Prostate gland (tissue), 2 donors: ENCODE measurements at places on chromosomes 7 and 10.

GRCh38 chr7:96173781-96174180 is 148.1 kb downstream of the SLC25A13 start:
- no peak for DNase-seq

DNA sequence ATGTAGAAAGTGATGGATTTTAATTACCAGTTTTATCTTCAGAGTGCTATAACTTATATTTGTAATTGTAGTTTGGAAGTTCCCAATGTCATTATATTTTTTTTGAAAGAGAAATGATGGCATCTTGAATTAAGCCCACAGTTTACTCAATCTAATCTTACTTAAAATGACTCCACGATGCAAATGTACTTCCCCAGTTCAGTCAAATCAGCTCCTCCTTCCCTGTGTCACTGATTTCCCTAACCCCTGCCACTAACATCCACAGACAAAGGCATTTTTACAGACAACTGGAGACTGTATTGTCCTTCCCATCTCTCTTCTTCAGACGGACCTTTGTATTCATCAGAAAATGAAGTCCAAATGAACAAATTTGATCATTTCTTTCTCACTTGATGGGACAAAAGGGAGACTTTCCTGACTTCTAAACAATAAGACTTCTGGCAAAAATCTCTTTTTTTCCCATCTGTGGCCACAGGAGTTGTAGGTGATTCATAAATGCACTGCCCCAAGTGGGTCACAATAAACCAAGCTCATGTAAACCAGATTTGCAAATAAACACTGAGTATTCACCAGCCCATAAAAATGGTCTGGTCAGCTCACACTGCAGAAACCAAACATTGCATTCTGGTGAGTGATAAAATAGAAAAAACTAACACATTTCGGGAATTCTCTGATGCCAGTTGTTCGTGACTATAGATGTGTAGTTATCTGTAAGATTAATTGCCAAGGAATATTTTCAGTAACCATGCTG is 162.9 kb downstream of the FANK1 start:
- no peak for DNase-seq

GRCh38 chr10:50788951-50789945 is 49.5 kb downstream of the ASAH2B start:
- no peak for DNase-seq

GRCh38 chr7:32470871-32471270 is 19.3 kb downstream of the LSM5 start:
- no peak for DNase-seq

- no peak for DNase-seq
Measured at GRCh38 chr10:44470784-44471183, 85.9 kb upstream of the CXCL12 start.

DNA sequence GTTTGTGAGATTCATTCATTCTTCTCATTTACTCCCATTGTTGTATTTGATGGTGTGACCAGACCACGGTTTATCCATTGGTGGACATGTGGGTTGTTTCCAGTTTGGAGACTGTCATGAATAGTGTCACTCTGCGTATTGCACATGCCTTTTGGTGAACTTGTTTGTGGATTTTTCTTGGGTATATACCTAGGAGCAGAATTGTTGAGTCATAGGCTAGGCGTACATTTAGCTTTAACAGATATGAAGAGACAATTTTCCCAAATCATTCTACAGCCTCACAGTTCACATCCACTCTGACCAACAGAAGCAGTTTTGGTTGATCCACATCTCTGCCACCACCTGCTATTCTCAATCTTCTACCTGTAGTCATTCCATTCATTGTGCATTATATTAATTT is 66.0 kb upstream of the FAM20C start:
- no peak for DNase-seq

GRCh38 chr7:74220229-74220628 is 10.4 kb downstream of the LAT2 start:
- no peak for DNase-seq

- DNase-seq: peak; percentile 50
Measured at GRCh38 chr10:97025613-97026242, 160.0 kb downstream of the SLIT1 start.

DNA sequence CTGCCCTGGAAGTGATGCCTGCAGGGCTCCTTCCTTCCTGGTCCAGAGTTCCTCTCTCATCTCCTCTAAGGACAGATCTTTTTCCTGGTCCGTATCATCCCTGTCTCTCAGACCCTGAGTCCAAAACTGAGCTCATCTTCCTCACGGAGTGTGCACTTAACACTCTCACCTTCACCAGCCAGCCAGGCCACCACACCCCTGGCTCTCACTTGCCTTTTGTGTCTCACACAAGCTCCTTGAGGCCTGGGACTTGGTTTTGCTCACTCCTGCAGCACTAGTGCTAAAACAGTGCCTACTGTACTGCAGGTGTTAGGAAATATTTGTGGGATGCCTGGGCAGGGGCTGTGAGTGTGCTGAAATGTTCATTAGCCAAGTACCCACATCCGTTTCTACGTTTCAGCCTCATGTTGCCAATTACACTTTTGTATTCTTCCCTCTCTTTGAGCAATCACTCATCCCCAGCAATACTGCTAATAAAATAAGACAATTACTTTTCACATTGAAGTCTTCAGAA is 21.4 kb upstream of the PARP12 start:
- no peak for DNase-seq

DNA sequence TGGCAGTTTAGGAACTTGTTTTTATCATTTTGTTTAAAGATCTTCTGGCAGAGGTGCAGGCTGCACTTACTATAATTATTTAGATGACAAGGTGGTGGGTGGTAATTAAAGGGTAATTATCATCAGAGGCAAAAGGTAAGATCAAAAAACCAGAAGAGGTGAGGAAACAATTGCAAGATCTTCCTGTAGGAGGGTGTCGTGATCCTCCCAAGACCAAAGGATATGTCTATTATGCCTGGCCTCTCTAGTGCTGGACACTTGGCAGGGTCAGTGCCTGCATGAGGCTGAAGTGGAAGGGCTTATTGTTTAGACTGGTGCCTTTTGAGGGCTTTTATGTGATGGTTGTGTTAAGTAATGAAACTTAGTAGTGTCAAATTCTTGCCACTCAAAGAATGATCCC is 1.8 kb upstream of the WAPL start:
- no peak for DNase-seq

GRCh38 chr10:77643795-77644468 is 6.3 kb upstream of the KCNMA1 start:
- DNase-seq: peak; percentile 23

DNA sequence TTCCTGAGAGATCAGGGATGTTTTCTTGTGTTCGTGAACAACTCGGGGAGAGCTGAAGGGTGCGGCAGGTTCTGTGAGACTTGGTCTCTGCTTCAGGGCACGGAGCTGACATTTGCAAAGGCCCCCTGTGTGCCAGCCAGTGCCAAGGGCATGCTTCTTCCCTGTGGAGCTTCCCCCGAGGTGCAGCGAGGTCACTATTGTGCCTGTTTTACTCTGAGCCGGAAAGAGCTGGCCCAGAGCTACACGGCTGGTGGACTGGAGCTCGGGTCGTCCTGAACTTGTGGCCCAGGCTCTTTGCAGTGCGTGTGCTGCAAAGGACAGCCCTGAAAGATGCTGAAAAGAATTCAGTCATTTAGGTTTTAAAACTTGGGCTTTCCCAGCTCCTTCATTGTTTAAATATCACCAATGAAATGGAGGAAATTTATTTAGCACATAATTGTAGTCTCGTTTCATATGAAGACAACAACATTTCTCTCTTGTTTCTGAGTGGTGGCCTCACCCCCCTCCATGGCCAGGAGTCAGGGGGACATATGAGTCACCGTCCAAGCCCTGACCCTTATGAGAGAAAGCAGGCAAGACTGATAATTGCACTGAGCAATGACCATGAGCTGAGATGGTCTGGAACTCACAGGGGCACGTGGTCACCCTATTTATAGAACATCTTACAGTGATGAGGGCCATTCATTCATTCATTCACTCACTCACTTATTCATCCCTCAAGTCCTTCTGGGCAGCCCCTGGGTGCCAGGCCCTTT is 102.6 kb downstream of the PTPRE start:
- no peak for DNase-seq

DNA sequence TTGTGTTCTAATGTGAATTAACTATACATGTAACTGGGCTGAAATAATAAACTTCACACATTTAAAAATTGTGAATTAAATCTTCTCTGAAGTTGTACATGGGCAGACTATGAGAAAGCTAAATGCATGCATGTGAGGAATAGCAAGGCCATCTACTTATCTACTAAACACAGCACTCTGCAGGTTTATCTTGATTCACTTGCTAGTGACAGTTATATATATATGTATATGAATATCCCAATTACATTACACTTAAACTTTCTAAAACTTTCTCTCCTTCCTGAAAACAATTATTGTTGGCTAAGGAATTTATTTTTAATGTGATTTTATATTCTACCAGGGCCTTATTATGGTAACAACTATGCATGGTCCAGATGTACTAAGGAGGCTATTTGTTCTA is 5.1 kb upstream of the SP4 start:
- no peak for DNase-seq

DNA sequence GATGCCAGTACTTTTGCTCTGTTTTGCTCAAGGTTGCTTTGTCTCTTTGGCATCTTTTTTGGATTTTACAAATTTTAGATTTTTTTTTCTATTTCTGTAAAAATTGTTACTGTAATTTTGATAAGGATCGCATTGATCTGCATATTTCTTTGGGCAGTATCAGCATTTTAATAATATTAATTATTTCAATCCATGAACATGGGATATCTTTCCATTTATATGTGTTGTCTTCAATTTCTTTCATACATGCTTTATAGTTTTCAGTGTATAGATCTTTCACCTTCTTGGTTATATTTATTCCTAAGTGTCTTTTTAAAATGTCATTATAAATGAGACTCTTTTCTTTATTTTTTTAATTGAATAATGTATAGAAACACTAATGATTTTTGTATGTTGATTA is 301.6 kb upstream of the SEMA3D start:
- no peak for DNase-seq

DNA sequence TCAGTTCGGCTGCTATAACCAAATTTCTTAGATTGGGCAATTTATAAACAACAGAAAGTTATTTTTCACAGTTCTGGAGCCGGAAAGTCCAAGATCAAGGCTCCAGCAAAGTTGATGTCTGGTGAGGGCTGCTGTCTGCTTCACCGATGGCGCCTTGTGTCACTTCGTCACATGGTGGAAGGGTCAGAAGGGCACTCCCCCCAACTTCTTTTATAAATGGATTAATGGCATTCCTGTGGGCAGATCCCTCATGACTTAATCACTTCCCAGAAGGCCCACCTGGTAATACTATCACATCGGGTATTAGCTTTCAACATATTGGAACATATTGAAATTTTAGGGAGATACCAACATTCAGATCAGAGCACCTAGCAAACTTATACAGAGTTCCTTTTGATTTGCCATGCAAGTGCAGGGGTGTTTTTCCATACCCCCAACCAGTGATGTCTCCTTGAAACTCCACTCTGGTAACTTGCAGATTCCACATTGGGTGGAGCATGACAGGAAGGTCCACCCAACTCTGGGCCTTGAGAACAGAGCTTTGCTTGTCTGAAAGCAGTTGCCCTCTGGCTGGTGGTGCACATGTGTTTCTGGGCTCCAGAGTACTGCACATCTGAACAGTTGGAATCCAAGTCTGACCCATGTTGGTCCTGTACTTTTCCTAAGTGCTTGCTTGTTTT is 85.1 kb upstream of the KMT2E start:
- DNase-seq: no peak

GRCh38 chr7:106793015-106793975 is 71.8 kb upstream of the PIK3CG start:
- no peak for DNase-seq

DNA sequence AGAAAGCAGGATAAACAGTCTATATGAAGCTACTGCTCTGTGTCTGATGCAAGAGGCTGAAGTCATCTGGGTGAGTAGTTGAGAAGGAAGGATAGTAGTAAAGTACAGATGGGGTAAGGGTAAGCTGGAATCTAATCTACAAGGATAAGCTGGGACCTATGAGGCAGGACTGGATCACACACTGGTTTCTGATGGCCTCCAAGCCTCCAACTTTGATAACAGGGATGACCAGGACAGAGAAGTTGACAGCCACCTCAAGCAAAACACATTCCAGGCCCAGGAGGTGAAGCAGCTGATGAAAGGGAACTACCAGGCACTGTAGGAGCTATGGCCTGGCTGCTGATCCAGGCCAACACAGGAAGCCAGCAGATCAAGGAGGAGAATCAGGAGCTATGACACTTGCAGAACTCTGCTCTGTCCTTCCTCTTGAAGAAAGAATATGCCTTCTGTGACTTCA is 278.1 kb upstream of the TMEM229A start:
- no peak for DNase-seq

DNA sequence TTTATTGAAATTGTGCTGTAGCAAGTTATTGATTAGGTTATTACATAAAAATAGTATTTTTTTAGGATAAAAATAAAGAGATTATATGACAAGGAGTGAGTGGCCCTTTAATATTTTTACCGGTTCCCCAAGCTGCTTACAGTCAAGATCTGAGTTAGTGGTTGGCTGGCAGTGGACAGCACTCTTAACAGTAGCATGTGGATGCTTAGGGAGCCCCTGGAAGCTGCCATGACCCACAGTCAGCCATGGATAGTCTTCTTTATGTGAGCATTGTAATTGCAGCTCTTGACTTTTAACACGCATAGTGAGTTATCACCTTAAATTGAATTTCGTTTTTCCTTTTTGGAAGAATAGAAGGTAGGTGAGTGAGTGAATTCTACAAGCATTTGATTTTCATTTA is 22.1 kb downstream of the RAB18 start:
- DNase-seq: no peak

DNA sequence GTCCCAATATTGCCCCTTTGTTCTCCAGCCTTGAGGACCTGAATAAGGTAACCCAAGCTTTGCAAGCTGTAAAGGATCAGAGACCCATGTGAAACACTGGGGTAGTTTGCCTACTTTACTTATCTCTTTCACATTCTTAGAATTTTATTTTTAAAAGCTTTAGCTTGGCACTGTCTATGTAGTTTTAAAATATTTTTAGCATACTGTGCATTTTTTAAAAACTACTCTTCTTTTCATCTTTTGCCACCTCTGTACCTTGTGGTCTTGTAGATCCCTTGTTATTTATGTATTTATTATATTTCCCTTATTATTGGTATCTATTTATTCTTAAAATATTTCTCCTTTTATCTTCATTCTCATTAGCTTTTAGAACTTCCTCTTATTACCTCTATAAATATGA is 12.0 kb upstream of the PTPRZ1 start:
- no peak for DNase-seq

GRCh38 chr7:76236224-76236623 is 34.5 kb downstream of the SRRM3 start:
- no peak for DNase-seq

DNA sequence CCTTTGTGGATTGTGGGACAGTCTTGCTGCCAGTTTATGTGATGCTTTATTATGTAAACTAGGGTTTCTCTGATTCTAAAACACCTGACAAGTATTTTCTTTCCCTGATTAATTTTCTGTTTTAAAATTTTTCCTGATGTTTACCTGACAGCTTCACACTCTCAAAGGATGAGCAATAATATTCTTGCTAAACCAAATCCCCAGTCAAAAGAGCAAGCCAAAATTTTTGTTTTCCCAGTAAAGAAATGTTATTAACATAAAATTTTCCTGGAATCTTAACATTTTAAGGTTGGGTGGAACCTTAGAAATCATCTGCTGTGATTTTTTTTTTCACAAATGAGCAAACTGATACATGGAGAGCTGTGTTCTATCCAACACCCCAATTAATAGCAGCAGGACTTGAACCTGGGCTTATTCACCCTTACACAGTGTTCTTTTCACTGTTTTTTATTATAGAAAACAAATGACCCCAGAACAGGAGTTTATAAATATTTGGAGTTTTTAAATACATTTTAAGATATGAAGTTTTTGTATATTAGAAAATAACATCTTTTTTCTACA is 185.2 kb upstream of the VIPR2 start:
- no peak for DNase-seq

- no peak for DNase-seq
Measured at GRCh38 chr7:30084212-30084611, 50.6 kb upstream of the MTURN start.

- DNase-seq: no peak
Measured at GRCh38 chr10:129258283-129258923, 208.6 kb upstream of the MGMT start.
